ENCODE measurements at places on chromosomes 2 and 18. TPM values are rescaled to one million over a fixed set of nuclear protein-coding genes. Genes with fewer than 3 reads are reported as not detected.
A peak's percentile ranks its signal among the peaks of the same experiment; 100 is the strongest.

SAG gene
- not detected for polyA plus RNA-seq

RBM44 gene
- polyA plus RNA-seq, result 0.11 TPM

GKN1 gene
- polyA plus RNA-seq, result not detected

RRM2 gene
- polyA plus RNA-seq, result 36.3 TPM

PDE1A gene
- 5.4 TPM for polyA plus RNA-seq

COPS8 gene
- polyA plus RNA-seq, result 97.3 TPM

SERPINB13 gene
- not detected for polyA plus RNA-seq

GRCh38 chr2:237085248-237086221 lies at the start of gene COPS8:
TSS of gene COPS8 (plus strand) at chr2:237085889. CDS start at chr2:237085965, 76 bp downstream.
- H3K36me3 ChIP-seq, result no peaks in the 10 kb centered on the region
- peak; percentile 94 for DNase-seq
- no peaks in the 10 kb centered on the region for H3K4me1 ChIP-seq
- H3K4me3 ChIP-seq, result peak within 1 kb of the TSS; percentile 87

GRCh38 chr2:143162997-143163396 lies 33.8 kb downstream of the ARHGAP15 start:
- H3K27me3 ChIP-seq, result no peaks in the 10 kb centered on the region
- H3K4me3 ChIP-seq, result no peak overlapping the region
- H3K4me1 ChIP-seq, result no peaks in the 10 kb centered on the region

GRCh38 chr18:12091538-12092141 lies 2.0 kb upstream of the ANKRD62 start:
- H3K27ac ChIP-seq, result no peak overlapping the region
- H3K4me1 ChIP-seq, result no peaks in the 10 kb centered on the region
- H3K36me3 ChIP-seq, result no peaks in the 10 kb centered on the region
- no peaks in the 10 kb centered on the region for H3K27me3 ChIP-seq

- no peak overlapping the region for H3K27ac ChIP-seq
- no peaks in the 10 kb centered on the region for H3K36me3 ChIP-seq
- no peaks in the 10 kb centered on the region for H3K27me3 ChIP-seq
- DNase-seq, result no peak
- no peak overlapping the region for H3K4me3 ChIP-seq
- H3K4me1 ChIP-seq, result no peaks in the 10 kb centered on the region
Observed at GRCh38 chr2:98643496-98644100, 35.2 kb downstream of the UNC50 start.

DNA sequence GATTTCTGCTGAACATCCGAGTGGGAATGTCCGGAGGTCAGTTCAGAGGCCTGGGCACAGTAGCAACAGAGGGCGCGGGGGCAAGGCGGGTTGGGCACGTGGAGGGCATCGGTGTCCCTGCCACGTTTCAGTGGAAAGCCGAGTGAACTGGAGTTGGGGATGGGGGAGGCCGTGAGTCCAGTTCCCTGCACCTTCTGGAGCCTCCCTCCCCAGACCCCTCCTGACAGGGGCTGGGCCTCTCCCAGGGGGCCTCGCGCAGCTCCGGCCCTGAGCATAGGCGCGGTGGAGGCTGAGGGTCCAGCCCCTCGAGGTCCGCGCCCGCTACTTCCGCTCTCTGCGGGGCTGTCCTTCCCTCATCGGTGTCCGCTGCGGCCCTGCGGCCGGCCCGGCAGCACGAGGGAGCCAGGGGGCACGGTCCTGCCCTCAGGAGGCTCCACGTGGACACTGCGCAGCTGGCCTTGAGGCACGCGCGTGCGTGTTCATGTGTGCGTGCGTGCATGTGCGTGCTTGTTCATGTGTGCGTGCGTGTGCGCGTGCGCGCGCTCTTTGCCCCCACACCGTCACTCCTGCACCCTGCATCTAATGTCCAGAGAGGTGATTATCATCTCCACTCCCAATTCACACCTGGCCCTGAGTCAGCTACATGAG lies 50.2 kb downstream of the PLEKHB2 start:
- H3K36me3 ChIP-seq, result no peaks in the 10 kb centered on the region
- no peaks in the 10 kb centered on the region for H3K4me1 ChIP-seq
- H3K27ac ChIP-seq, result no peak overlapping the region

DNA sequence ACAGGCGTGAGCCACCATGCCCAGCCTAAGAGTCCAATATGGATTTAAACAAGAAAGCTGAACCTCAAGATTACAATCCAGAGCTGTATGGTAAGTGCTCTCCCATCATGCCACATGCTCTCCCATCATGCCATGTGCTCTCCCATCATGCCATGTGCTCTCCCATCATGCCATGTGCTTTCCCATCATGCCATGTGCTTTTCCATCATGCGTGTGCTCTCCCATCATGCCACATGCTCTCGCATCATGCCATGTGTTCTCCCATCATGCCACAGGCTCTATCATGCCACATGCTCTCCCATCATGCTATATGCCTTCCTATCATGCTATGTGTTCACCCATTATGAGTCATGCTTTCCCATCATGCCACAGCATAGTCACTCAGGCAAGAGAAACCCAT lies 20.7 kb downstream of the ADD2 start:
- no peaks in the 10 kb centered on the region for H3K4me1 ChIP-seq
- H3K27ac ChIP-seq, result no peak overlapping the region
- no peak overlapping the region for H3K4me3 ChIP-seq
- no peak for DNase-seq

DNA sequence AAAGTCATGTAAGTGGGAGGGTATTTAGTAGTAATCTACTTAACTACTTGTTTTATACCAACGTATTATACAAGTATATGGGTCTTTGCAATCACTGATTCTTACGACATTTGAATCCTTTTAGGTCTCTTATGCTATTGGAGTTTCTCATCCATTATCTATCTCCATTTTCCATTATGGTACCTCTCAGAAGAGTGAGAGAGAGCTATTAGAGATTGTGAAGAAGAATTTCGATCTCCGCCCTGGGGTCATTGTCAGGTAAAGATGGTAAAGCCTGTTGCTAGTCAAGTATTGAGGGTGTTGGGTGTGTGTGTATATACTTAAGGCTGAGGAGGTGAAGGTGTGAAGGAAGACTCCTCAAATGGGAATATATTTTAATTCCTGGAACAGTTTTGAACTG lies 3.8 kb downstream of the MAT2A start:
- no peaks in the 10 kb centered on the region for H3K27me3 ChIP-seq
- H3K27ac ChIP-seq, result no peak overlapping the region
- H3K4me1 ChIP-seq, result peaks cover 13% of the 10 kb centered on the region
- no peak for DNase-seq

- H3K4me3 ChIP-seq, result no peak overlapping the region
- no peaks in the 10 kb centered on the region for H3K36me3 ChIP-seq
- H3K4me1 ChIP-seq, result no peaks in the 10 kb centered on the region
Observed at GRCh38 chr2:178298785-178299212, 104.5 kb downstream of the OSBPL6 start.

- no peak overlapping the region for H3K4me3 ChIP-seq
- DNase-seq, result peak; percentile 63
- no peak overlapping the region for H3K27ac ChIP-seq
- no peaks in the 10 kb centered on the region for H3K36me3 ChIP-seq
- H3K27me3 ChIP-seq, result no peaks in the 10 kb centered on the region
Observed at GRCh38 chr18:12048827-12049175, 44.8 kb upstream of the ANKRD62 start.

DNA sequence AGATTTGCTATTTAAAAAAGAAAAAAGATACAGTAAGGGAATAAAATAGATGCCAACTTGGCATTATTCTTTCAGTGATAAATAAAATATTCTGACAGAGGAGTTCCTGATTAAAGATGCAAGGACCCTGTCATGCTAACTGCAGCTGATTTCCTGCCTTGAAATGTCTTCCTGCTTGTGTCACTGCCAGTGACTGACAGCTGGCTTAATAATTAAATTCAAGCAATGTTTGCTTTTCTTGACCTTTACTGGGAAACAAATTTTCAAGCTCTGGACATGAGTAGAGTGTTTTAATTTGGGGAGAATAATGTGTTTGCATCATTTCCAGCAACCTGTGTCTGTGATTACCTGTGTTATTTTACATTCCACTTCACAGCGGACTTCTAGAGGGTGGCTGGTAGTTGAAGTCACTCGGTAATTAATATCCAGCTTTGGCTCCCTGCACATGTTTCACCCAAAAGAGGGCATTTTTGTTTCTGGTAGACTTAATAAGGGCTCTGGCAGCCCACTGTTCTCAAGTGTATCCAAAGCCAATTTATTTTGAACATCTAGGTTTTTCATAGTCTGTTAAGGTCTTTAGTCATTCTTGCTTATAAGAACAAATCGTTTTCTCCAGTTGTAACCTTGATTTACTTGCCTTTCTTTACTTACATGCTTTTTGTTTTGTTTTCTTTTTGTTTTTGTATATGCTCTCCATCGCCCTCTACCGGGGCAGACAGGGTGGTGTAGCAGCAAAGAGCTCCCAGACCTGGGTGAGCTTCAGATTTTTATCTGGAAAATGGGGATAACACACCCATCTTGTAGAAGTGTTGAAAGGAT lies 48.5 kb upstream of the PROKR1 start:
- H3K36me3 ChIP-seq, result no peaks in the 10 kb centered on the region
- no peaks in the 10 kb centered on the region for H3K27me3 ChIP-seq
- peak; percentile 54 for DNase-seq

GRCh38 chr2:10150436-10150835 lies 27.9 kb downstream of the RRM2 start:
- H3K4me3 ChIP-seq, result no peak overlapping the region
- no peaks in the 10 kb centered on the region for H3K36me3 ChIP-seq
- H3K4me1 ChIP-seq, result no peaks in the 10 kb centered on the region
- H3K27ac ChIP-seq, result no peak overlapping the region
- no peaks in the 10 kb centered on the region for H3K27me3 ChIP-seq
- DNase-seq, result no peak

- H3K4me3 ChIP-seq, result no peak overlapping the region
- no peaks in the 10 kb centered on the region for H3K4me1 ChIP-seq
- no peak for DNase-seq
- no peak overlapping the region for H3K27ac ChIP-seq
- H3K36me3 ChIP-seq, result no peaks in the 10 kb centered on the region
Observed at GRCh38 chr2:231985823-231986261, 24.3 kb downstream of the DIS3L2 start.

DNA sequence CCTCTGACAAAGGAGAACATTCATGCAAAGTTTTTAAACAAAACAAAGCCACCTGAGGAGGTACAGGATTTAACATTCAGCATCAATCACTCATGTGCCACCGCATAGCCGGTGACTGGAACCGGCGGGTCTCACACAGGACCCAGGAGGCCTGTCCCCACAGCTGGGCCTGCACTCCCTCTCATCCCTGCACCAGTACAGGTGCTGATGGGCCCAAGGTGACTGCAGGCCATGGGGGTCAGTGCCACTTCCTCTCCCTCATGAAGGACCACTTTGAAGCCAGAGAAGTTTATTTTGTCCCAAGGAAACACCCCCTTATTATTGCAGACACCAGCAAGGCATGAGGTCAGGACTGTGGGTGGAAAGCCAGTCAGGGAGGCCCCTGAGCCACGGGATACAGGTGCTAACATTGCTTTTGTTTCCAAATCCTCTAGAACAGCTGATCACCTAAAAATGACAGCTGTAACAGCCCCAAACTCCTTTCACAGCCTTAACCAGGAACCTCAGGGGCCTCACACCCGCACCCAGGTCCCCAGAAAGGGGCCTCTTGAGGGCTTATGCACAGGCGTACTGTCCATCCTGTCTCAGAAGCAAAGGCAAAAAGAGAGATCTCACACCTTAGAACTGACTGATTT lies 14.0 kb downstream of the PARD6G start:
- DNase-seq, result no peak
- no peaks in the 10 kb centered on the region for H3K36me3 ChIP-seq
- no peak overlapping the region for H3K4me3 ChIP-seq
- H3K27me3 ChIP-seq, result no peaks in the 10 kb centered on the region
- no peaks in the 10 kb centered on the region for H3K4me1 ChIP-seq

- no peaks in the 10 kb centered on the region for H3K27me3 ChIP-seq
- no peaks in the 10 kb centered on the region for H3K4me1 ChIP-seq
- DNase-seq, result no peak
Observed at GRCh38 chr2:72003124-72003523, 144.5 kb downstream of the CYP26B1 start.

- no peak overlapping the region for H3K4me3 ChIP-seq
- H3K27me3 ChIP-seq, result no peaks in the 10 kb centered on the region
- H3K36me3 ChIP-seq, result no peaks in the 10 kb centered on the region
- H3K4me1 ChIP-seq, result no peaks in the 10 kb centered on the region
Observed at GRCh38 chr2:53437371-53437770, 330.2 kb upstream of the CHAC2 start.

GRCh38 chr2:6927186-6927585 lies 10.0 kb downstream of the RNF144A start:
- DNase-seq, result no peak
- H3K4me3 ChIP-seq, result no peak overlapping the region
- no peak overlapping the region for H3K27ac ChIP-seq
- no peaks in the 10 kb centered on the region for H3K27me3 ChIP-seq

- H3K4me3 ChIP-seq, result no peak overlapping the region
- H3K36me3 ChIP-seq, result no peaks in the 10 kb centered on the region
- no peaks in the 10 kb centered on the region for H3K27me3 ChIP-seq
Observed at GRCh38 chr18:62165583-62165982, 21.3 kb downstream of the PIGN start.

DNA sequence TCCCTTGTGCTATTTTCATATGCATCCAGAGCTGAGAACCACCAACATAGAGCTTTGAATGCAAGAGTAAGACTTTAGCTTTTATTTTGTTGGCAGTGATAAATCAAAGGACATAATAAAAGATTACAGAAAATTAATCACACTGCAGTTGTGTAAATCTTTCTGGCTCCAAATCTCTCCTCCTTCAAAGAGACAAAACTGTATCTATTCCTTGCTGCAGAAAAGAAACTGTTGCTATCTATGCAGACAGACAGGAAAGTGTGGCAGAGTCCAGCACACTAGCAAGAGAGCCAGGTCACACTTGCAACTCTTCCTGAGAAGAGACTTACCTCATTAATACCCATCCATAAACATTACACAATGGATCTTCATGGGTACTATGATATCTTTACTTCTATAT lies 57.5 kb downstream of the DTNB start:
- no peak overlapping the region for H3K27ac ChIP-seq
- H3K36me3 ChIP-seq, result no peaks in the 10 kb centered on the region
- H3K27me3 ChIP-seq, result no peaks in the 10 kb centered on the region
- DNase-seq, result peak; percentile 2
- no peak overlapping the region for H3K4me3 ChIP-seq
- peaks cover 3% of the 10 kb centered on the region for H3K4me1 ChIP-seq

- H3K36me3 ChIP-seq, result no peaks in the 10 kb centered on the region
- no peak overlapping the region for H3K27ac ChIP-seq
Observed at GRCh38 chr2:164661349-164661748, 40.1 kb upstream of the GRB14 start.

DNA sequence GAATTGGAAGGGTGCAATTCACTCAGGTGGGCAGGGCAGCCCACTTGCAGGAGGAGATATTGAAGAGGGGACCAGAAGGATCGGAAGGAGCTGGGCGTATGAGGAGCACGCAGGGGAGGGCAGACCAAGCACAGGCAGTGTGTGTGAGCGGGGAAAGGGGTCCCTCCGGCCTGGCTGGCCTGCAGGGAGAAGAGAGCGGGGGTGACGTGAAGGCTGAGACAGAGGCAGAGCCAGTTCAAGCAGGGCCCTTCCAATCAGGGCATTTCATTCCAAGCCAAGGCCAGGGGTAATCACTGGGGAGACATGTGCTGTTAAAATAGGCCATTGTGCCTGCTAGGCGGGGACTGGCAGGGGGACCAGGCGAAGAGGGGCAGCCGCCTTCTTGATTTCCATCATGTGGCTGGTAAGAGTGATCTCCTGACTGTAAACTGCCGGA lies 62.2 kb downstream of the ACKR3 start:
- no peak overlapping the region for H3K4me3 ChIP-seq
- H3K27me3 ChIP-seq, result no peaks in the 10 kb centered on the region
- no peak overlapping the region for H3K27ac ChIP-seq
- H3K4me1 ChIP-seq, result no peaks in the 10 kb centered on the region
- H3K36me3 ChIP-seq, result no peaks in the 10 kb centered on the region

- no peaks in the 10 kb centered on the region for H3K36me3 ChIP-seq
- H3K4me3 ChIP-seq, result no peak overlapping the region
- DNase-seq, result no peak
Observed at GRCh38 chr2:127643439-127644065, 2.4 kb upstream of the GPR17 start.

Measured in fibroblast of lung (primary cell).